ENCODE measurements at places on chromosomes 6 and 20.
A peak's percentile ranks its signal among the peaks of the same experiment; 100 is the strongest.

GRCh38 chr6:143037470-143037869 is 23.2 kb upstream of the AIG1 start:
- no peak for DNase-seq

DNA sequence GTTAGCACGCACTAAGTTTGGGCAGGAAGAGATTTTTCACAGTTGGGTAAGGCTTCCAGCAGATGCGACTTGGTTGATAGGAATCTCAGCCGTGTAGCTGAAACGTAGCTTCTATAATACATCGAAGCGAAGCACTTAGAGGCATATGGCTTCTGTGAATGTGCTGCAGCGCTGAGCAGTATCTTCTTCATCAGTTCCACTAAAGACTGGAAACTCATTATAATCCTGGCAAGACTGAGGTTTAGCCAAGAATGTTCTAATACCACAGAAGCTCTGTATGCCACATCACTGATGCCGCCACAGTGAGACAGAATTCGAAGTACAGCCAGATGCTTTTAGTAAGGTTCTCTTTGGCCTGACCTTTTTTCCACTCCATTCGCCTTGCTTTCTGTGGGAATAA is 680.2 kb upstream of the AGPAT4 start:
- no peak for DNase-seq

GRCh38 chr20:63552481-63553249 is 1.3 kb upstream of the FNDC11 start:
- no peak for DNase-seq

- no peak for DNase-seq
Measured at GRCh38 chr6:163352011-163352685, 62.4 kb upstream of the QKI start.

DNA sequence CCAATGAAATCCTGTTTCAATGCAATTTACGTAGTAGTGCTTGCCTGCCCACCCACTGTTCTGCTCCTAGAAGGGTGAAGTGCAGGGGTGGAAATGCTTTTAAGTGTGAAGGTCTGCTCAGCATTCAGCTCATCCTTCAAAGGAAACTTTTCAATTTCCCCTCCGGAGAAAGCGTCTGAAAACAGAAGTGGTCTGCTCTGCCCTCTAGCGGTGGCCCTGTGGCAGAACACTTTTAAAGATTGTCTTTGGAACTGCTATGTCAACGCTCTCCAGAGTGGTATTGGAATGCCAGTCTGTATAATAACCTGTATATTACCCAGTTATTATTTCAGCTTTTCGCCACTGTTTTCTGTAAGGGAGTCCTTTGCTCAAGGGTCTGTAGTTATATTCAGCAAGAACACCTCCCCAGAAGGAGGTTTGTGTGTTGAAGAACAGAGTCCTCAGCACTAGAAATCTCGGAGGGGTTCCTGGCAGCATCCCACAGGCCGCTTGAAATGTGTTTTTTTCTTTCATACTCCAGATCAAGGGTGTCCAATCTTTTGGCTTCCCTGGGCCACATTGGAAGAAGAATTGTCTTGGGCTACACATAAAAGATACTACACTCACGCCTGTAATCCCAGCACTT is 63.1 kb upstream of the KLHL31 start:
- DNase-seq, result peak; percentile 3

- DNase-seq, result peak; percentile 65
Measured at GRCh38 chr20:58892141-58892931, 39.8 kb downstream of the GNAS start.

GRCh38 chr6:35776364-35777215 is at the start of gene CLPSL2:
TSS of gene CLPSL2 (plus strand) at chr6:35776598. CDS start at chr6:35776619, 21 bp downstream.
- DNase-seq, result peak; percentile 11

DNA sequence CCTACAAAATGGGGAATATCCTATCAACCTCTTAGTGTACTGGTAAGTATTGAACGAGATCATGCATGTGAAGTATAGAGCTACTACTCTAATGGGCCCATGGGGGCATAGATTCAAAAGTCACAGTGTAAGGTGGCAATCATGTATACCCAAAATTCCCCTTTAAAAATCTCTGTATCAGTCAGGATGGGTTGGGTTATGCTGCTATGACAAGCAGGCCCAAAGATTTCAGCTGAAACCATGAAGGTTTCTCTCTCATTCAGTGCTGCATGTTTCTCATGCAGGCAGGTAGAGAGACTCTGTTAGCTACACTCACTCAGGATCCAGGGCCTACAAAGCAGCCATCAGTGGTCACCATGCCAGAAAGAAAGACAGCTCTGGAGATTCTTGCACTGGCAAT is 166.6 kb downstream of the MAFB start:
- no peak for DNase-seq

DNA sequence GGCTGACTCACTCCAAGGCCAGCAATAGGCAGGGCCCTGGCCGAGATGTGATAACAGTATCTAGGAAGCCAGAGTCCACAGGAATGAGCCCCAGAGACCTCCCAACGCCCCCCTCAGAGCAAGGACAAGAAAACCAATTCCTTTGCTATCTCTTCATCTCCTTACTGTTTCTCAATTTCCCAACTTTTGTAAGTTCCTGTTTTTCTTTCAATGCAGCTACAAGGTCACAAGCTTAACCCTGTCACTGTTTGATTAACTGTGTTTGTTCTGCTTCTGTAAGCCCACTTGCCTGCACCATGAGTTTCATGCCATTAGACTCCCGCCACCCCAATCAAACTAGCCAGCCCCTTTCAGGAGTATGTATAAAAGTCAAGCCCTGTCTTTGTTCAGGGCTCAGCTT is 3.5 kb downstream of the FKBP1C start:
- no peak for DNase-seq

- no peak for DNase-seq
Measured at GRCh38 chr20:62219101-62219991, 732 bp downstream of the HRH3 start.

DNA sequence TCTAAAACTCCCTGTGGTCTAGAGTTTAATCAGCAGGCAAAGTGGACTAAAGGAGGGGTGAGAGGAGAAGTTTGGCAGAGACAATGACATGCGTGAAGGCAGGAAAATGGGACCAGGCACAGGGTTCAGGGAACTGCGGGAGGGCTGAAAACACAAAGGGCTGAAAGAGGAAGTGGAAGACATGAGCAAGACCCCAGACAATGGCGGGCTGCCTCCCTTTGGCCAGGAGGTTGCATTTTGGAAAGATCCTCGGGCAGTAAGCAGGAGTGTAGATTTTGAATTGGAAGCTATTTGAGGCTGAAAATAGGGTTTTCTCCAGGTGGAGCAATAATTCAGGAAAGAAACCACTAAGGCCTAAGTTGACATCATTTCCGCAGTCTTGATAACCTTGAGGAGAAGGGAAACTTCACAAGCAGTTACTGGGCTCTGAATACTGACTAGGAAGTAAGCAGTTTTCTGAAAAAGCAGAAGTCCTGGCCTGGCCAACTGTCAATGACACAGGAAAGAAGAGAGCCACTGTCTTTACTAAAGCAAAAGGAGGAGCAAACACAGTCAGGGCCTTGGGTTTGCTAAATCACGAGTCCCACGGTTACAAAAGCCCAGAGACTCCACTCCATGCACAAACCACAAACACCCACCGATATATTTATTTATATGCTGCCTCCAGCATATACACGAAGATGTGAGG is 3.4 kb downstream of the LY86 start:
- DNase-seq, result no peak

DNA sequence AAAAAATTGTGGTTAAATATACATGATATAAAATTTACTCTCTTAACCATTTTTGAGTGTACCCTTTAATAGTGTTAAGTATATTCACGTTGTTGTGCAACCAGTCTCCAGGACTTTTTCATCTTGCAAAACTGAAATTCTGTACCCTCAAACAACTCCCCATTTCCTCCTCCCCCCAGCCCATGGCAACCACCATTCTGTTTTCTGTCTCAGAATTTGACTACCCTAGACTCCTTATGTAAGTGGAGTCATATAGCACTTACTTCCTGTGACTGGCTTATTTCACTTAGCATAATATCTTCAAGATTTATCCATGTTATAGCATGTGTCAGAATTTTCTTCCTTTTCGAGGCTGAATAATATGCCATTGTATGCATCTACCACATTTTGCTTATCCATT is 5.1 kb downstream of the VPS16 start:
- DNase-seq, result no peak

- DNase-seq, result no peak
Measured at GRCh38 chr6:51929934-51930574, 157.4 kb downstream of the PKHD1 start.

- DNase-seq, result peak; percentile 28
Measured at GRCh38 chr6:37004044-37004980, 1.1 kb upstream of the FGD2 start.

- DNase-seq, result no peak
Measured at GRCh38 chr6:124027392-124027791, 223.7 kb downstream of the NKAIN2 start.

- DNase-seq, result no peak
Measured at GRCh38 chr6:40845553-40845952, 193.5 kb downstream of the UNC5CL start.

GRCh38 chr6:154569156-154569862 is 58.8 kb upstream of the CNKSR3 start:
- no peak for DNase-seq

DNA sequence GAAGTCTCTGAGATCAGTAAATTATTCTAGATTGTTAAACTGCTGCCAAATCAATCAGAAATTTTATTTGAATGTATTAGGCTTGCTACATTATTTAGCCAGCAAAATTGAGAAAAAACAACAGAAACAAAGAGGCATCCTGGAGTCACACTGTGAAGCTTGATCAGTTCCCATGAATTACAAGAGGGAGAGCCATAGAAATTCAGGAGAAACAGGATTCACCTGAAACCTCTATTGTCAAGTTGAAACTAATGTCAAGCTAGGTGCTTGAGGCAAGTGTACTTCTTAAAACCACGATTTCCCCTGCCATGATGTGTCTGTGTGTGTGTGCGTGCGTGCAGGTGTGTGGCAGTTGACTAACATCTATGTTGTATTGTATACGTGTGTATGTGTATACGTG is 439.1 kb upstream of the NOX3 start:
- DNase-seq, result no peak

GRCh38 chr6:128848212-128848935 is 34.6 kb upstream of the LAMA2 start:
- no peak for DNase-seq

- DNase-seq, result no peak
Measured at GRCh38 chr20:32240205-32240604, 32.5 kb downstream of the POFUT1 start.

- no peak for DNase-seq
Measured at GRCh38 chr6:37765182-37765775, 54.2 kb upstream of the ZFAND3 start.

- DNase-seq, result no peak
Measured at GRCh38 chr6:25297823-25298522, 18.8 kb downstream of the CARMIL1 start.

- DNase-seq, result no peak
Measured at GRCh38 chr6:28333047-28333446, 2.9 kb downstream of the ZSCAN31 start.

GRCh38 chr20:40603057-40603651 is 85.9 kb downstream of the MAFB start:
- DNase-seq, result no peak

GRCh38 chr6:3349388-3350251 is 90.9 kb downstream of the PSMG4 start:
- DNase-seq, result no peak

DNA sequence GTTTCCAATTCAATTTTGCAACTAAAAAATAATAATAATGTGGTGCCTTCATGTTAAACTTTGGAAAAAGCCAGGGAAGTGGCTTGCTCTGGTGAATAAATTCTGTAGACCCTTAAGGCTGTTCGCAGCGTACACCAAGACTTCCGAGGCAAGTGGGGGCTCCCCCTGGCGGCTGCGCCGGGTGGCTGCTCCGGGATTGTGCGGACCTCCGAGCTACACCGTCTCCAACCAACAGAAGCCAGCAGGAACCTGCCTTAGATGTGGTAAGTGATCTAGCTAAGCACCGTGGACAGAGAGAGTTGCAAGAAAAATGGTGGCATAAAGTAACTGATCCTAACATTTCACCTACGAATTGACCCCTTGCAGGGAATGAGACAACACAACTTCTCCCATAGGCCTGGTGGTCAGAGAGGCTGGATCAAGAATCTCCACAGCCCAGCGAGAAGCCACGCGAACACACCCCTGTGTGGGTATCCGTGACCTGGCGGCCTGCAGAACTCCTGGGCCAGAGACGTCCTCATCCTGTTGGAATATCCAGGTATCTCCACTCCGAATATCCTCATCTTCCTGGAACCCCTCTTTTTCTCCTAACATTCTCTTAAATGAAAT is 69.6 kb downstream of the TBXT start:
- peak; percentile 34 for DNase-seq

GRCh38 chr6:35181933-35182612 is 31.7 kb upstream of the SCUBE3 start:
- no peak for DNase-seq

DNA sequence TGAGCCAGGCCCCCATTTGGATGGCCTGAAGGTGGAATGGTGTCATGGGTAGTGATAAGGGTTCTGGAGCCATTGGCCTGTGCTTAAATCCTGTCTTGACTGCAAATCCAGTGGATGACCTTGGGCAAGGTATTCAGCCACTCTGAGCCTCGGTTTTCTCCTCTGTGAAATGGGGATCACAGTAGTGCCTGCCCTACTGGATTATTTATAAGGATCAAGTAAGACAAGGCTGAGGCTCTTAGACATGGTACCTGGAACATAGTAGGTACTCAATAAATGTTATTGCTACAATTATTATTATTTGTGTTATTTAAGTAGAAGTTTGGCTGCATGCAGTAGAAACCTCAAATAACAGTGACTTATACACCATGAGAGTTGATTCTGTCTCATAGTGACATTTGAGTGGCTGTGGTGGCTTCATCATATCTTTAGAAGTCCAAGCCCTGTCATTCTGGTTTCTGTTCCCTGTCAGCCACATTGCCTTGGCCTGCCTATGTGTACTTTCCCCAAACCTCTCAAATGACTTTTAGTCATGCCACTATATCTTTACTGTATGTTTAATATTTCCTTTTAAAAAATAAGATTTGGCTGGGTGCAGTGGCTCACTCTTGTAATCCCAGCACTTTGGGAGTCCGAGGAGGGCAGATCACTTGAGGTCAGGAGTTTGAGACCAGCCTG is 37.6 kb upstream of the CHMP4B start:
- no peak for DNase-seq

- DNase-seq, result no peak
Measured at GRCh38 chr6:37054171-37054570, 48.7 kb downstream of the FGD2 start.

DNA sequence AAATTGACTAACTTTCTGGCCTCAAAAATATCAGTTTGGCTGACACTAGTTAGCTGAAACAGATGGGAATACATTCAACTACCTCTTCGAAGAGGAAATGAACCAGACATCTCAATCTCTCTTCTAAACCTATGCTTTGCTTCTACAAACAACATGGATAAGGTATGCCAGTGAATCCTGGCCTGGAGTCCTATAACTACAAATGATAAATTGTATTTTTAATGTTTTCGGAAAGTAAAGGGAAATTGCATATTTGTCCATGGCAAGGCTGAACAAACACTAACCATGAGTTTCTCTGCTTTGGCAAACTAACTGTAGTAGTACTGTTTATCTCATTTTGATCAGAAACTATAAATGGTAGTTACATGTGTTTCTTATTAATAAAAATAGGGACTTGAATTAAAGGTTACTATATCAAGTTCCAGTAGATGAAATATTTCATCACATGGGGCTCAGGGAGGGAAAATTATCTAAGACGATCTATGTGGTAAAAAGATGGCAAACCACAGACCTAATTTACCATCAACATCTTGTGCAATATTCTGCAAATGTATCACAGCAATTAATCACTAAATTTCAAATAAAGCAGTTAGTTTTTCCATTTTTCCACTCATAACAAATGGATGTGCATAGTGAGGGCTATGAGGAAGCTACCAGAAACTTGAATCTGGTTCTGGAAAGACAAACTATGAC is 76.8 kb downstream of the COL12A1 start:
- no peak for DNase-seq

- DNase-seq, result no peak
Measured at GRCh38 chr20:22070610-22071058, 365.2 kb downstream of the PAX1 start.

All from NCI-H1092 (cell line).